ENCODE measurements at places on chromosomes 12 and 14.

DNA sequence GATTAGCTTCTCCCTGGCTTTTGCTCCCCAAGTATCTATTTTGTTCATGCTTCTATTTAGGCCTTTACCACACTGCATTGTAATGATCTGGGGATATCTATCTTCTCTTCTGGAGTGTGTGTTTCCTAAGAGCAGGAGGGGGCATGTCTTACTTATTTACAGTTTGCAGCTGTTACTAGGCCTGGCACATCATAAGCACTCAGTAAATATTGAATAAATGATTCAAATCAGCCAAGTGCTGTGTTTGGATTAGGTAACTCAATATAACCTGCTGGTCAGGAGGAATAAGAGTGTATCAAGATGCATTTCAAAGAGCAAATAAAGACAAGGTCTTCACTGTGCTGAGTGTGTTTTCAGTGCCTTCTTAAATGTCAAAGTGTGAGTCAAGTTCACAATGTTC is 186.1 kb downstream of the FOXG1 start:
- no peak for DNase-seq

- DNase-seq, result no peak
These were observed 18.1 kb upstream of the KSR2 start for GRCh38 chr12:117986705-117987469.

DNA sequence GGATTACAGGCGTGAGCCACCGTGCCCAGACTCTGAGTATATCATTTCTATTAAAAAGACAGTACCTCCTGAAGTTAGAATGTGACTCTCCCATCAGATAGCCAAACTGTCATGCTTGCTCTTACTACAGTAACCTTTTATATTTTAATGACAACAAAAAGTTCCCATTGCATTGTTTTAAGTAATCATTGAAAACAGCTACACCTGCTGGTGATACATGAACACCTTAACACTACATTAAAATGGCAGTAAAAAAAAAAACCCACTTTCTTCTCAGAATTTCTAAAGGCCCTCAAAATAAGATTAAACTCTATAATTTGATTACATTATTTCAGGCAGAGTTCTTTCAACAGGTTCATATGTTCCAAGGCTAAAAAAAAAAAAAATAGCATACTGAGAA is 76.7 kb downstream of the SH2B3 start:
- DNase-seq, result no peak

GRCh38 chr14:39581474-39581873 is 149.2 kb upstream of the FBXO33 start:
- no peak for DNase-seq

DNA sequence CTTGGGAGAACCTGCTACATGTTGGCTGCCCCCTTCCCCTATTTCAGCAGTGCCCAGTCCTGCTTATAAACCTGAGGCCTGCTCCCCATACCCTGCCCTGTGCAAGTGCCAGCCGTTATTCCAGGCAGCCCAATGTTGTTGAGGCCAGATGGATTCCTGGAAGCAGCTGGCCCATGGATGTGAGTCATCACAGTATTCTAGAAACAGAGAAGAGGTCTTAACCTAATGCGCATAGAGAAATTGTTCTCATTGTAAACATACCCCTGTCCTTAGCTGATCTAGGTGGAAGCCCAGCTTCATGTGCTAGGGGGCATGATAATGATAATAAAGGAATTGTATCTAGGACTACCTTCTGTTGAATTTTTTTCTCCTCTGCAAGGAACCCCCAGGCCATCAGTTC is 69.7 kb downstream of the TSPAN11 start:
- no peak for DNase-seq

GRCh38 chr12:54988402-54989054 is 4.0 kb upstream of the TESPA1 start:
- DNase-seq, result no peak

- no peak for DNase-seq
These were observed 5.9 kb downstream of the GPR84 start for GRCh38 chr12:54358191-54358944.

DNA sequence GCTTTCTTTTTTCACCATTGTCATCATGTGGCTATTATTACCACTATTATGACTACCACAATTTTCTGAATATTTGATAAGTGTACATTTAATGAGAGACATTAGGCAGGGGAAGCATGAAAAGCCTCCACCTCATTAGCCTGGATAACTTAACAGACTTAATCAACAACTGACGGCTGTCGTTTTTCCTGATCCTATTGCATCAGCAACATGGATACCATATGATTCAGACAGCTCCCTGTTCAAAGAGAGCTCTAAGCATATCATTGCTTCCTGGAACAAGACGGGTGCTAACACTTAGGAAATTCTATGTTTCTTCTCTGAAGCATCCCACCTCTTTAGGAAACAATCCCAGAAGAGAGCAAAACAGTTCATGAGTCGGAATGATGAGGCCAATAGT is 765.2 kb downstream of the NOVA1 start:
- no peak for DNase-seq

- DNase-seq, result no peak
These were observed 5.3 kb downstream of the NAV3 start for GRCh38 chr12:77835969-77836368.

GRCh38 chr14:50786751-50787464 is 44.1 kb downstream of the NIN start:
- no peak for DNase-seq

Measured in naive B cell (primary cell).